ENCODE measurements at places on chromosomes 2 and 18.

- DNase-seq, result no peak
Observed at GRCh38 chr2:205187731-205188130, 494.6 kb upstream of the NRP2 start.

DNA sequence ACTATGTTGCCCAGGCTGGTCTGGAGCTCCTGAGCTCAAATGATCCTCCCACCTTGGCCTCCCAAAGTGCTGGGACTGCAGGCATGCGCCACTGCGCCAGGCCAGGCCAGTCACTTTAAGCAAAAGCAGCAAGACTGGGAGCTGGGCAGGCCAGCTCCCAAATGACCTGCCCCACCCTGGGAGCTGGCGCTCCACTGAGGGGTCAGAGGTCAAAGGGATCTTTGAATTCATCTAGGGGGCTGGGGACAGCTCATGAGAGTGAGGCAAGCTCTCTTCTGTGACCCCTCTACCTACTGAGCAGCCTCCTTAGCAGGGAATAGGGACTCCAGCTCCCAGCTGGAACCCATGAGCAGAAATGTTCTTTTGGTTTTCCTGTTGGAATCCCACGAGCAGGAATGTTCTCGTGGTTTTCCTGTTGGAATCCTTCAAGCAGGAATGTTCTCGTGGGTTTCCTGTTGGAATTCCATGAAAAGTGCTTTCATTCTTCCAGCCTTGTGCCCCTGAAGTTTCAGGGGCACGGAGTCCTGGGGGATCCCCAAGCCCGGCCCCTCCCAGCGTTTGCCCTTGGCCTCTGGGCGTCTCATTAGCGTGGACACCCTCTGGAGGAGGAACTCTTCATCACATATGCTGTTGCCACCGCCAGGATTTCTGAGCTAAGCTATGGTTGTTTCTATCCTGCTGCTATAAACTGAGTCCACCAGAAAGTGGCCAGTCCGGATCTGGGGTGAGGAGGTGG, 162.0 kb upstream of the HAAO start:
- DNase-seq, result no peak

DNA sequence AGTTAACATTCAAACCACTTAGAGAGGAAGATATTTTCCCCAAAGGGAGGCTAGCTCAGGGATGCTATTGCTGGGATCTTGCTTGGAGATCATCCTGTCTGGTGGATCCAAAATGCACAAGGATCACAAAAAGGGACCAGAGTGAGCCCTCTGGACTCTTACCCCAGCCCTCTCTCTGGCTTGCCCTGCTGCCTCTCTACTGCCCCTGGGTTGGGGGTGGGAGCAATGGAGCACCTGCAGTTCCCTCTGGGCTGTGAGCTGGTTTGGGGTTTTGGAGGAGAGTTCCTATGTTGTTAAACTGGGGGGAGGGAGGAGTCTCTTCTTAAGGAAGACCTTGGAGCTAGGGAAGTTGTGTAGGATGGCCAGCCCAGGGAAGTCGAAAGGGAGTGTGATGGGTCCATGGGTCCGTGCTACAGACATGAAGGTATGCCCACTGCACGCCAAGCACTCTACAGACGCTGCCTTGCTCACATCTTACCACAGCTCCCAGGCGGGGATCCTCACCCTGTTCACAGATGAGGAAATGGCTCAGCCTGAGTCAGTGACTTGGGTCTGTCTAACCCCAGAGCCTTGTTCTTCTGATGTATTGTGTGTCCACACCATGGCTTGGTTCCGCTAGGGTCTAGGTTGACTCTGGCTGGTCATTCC, 3.8 kb downstream of the LBH start:
- DNase-seq, result no peak

DNA sequence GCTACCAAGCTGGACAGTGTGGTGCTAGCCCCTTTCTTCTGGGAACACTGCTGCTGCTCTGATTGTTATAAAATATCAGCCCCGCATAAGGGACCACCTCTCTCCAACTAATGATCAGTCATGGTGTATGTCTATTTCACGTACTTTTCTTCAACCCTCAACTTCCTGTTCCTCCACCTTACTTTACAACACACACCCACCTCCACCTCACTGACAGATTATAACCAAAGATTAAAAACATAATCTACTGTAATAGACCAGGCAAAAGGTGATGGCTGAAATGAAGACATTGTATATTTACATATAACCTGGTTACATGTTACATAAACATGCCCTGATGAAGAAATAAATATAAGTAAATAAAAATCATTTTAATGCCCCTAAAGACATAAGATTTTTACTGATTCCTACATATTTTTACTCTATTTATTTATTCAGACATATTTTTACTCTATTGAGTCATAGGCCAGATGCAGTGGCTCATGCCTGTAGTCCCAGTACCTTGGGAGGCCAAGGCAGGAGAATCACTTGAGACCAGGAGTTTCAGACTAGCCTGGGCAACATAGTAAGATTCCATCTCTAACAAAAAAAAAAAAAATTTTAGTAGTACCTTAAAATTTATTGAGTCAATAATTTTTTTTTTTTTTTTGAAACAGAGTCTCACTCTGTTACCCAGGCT, 12.8 kb downstream of the STK39 start:
- DNase-seq, result no peak
